ENCODE measurements at places on chromosomes 2 and 18.
A peak's percentile ranks its signal among the peaks of the same experiment; 100 is the strongest.

- no peak for DNase-seq
These were observed 98.6 kb downstream of the KCNS3 start for GRCh38 chr2:17976871-17977746.

DNA sequence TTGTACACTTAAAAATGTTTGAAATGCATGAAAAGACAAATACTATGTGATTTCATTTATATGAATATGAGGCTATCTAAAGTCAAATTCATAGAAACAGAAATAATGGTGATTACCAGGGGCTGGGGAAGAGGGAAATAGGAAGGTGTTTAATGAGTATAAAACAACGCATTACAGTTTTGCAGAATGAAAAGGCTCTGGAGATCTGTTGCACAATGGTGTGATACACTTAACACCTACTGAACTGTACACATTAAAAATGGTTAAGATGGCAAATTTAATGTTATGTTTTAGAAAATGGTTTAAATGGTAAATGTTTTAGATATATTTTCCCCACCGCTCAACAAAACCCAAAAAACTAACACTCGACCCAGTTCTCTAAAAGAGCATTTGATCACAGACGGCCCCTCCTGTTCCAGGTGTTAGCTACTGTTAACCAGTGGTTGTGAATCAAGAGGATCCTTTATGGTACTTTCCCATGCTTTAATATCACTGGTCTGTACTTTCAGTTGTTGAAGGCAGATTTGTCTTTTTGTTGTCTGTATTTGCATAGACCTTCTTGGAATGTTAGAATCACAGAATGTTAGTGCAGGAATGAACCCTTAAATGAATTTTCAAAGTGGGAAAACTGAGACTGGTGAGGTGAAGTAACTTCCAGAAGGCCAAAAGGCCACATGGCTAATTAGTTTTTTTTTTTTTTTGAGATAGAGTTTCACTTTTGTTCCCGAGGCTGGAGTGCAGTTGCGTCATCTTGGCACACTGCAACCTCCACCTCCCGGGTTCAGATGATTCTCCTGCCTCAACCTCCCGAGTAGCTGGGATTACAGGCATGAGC is 10.2 kb downstream of the RAB10 start:
- no peak for DNase-seq

DNA sequence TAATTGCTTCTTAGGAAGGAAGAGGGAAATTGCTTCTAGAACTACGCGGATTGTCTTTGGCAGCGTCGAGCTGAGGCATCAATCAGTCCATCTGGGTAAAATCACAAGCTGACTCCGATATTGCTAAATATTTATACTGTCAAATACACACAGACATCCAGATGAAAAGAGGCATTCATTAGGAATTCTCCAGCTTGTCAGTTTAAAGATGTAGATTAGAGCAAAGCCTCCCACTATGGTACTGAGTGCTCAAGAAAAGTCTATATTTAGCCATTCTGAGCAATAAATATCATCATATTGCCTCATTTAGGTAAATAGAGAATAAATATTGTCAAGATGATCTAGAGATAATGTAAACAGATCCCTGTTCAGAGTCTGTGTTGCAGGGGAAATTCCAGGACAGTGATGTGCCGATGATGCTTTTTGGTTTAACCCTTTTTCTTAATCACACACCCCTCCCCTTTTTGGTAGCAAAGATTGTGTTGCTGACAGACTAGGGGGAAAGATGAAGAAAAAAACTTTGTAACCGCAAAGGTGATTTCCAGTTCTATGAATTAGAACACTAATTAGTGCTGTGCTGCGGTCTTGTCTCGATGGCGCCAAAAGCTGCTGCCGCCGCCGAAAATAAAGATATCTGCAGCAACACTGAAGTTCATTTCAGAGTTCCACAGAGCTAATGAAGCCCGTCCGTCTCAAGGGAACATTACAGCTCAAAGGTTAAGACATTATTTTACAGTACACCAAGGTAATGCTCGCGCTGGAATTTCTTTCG is 171.8 kb downstream of the PTGR3 start:
- no peak for DNase-seq

GRCh38 chr2:10448576-10449485 is 704 bp upstream of the ODC1 start:
- DNase-seq = peak; percentile 94

GRCh38 chr2:151097895-151098294 is 163.8 kb downstream of the RBM43 start:
- no peak for DNase-seq

DNA sequence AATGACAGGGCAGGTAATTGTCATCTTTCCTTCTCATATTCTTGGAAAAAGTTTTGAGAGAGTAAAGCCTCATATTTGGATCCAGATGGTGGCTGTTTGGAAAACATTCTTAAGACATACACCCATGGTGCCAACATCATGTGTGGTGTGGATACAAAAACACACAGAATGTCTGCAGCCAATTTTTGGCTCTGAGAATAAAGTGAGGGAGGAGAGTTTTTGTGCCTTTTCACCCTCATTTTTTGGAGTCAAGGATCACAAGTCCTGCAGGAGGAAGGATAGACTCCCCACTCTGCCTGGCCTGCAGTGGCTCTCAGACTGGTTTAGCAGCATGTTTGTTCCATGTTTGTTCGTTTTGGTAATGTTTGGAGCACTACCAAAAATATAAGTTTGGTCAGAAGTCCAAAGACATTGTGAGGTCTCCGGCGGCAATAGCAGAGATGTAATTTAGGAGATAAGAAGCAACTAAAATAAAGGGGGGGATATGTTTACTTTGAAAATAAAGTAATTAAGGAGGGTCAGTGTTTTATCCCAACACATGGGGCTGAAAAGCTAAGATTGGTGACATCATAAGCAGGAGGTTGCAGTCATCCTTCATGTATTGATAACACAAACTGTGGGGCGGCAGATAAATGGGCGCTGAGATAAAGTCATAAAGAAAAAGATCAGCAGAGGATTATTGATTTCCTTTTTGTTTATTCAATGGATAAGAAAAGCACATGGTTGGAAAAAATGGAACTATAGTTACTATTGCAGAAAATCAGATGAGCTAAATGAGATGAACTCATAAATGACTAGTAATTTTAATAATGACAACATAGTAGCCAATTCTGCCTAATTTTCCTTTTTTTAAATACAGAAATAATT is 655 bp downstream of the NOSTRIN start:
- DNase-seq = no peak

GRCh38 chr18:6487968-6488367 is 73.3 kb upstream of the L3MBTL4 start:
- DNase-seq = no peak

DNA sequence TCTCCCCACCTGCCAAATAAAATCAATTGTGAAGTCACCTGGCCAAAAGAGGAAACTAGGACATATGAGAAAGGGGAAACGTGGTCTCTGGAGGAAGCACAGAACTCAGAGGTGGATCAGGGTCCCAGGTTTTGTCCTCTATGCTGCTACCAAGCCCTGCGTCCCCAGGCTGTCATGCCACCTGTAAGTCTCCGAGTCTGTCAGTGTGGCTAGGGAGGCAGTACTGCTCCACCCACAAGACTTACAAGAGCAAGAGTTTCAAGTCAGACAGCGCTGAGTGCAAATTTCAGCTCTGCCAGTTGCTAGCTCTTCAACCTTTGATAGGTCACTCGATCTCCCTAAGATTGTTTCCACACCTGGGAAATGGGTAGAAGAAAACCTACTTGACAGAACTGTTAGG is 98.6 kb downstream of the C1QL2 start:
- no peak for DNase-seq

GRCh38 chr18:46767217-46767616 is 10.4 kb upstream of the ST8SIA5 start:
- DNase-seq = no peak

GRCh38 chr18:9097349-9097748 is 5.2 kb upstream of the NDUFV2 start:
- DNase-seq = no peak

DNA sequence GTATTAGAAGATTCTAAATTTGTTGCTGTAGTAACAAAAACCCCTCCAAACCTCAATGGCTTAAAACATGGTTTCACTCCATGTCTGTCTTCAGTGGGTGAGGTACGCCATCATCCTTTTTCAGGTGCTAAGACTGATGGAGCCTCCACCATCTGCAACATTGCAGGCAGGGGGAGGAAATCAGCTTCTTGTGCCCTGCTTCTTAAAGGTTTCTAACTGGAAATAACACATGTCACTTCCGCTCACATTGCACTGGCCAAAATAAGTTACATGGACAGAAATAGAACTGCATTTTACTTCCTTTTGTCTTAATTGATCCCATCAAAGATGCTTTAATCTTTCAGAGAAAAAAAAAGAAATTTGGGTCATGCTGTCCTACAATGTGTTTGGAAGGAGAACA is 94.1 kb downstream of the GALNT3 start:
- no peak for DNase-seq

DNA sequence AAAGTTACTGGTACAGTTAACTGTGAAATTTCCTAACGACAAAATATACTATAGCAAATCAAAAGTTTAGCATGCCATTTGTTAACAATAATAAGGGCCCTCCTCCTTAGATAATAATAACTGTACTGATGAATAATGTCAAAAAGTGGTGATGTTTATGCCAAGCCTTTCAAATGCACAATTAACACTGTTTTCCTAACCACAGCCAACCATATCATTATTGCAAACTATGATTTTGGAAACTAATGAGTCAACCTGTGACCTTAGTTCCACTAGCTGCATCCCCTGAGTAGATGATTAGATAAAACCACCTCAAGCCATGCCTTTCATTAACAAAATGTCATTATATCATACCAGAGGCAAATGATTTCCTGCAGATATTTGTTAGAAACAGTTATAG is 25.1 kb upstream of the GPR75 start:
- no peak for DNase-seq

GRCh38 chr18:48053881-48054816 is 123.7 kb upstream of the SMAD2 start:
- DNase-seq = no peak

GRCh38 chr2:3447789-3448317 is 68.4 kb downstream of the TRAPPC12 start:
- DNase-seq = no peak

GRCh38 chr2:23219666-23220065 is 165.3 kb upstream of the KLHL29 start:
- DNase-seq = no peak

DNA sequence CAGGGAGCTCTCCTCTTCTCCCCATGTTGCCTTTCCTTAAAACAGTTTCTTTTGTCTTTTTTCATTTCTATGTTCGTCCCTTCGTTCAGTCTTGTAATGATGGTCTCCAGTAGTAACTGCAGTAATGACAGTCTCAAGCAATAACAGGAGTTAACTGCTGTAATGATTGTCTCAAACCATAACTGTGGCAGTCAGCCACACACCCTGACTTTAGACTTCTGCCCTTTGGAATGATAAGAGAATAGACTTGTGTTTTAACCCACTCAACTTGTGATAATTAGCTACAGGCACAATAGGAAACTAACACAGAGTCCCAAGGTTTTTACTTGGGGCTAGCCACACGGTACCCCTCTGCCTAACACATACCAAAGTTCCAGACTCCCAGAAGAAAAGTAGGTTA is 12.1 kb downstream of the TMEM131 start:
- DNase-seq = no peak

DNA sequence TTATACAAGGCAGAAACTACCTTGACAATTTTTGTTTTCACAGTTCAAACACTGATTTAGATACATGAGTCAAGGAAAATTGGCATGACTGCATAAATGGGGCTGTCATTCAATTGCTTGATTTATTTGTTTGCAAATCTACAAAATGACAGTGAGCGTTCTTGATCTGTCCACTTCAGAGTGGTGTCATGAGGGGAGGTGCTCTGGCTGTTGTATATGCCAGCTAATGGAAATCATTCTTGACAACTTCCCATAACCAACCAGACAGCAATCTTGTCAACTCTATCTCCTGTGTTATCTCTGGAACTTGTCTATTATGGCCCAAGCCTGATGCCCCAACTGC is 120.6 kb upstream of the UGP2 start:
- no peak for DNase-seq

GRCh38 chr18:52991246-52991645 is 651.2 kb downstream of the DCC start:
- DNase-seq = no peak

DNA sequence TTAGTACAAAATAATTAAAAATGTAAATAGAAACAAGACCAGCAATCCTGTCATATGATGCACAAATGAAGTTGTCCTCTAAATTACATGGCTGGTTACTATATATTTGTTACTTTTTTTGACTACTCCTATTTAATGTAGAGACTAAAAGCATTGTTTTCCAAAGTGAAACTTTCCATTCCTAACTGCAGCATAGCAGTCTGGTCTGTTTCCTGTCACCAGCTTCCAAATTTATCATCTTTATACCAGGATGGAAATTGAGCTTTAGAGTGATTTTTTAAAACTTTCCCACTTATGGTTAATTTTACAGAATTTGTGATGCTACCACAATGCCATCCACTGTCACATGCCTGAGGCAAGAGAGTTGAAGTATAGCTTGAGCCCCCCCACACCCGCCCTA is 33.5 kb upstream of the RAB27B start:
- no peak for DNase-seq

GRCh38 chr2:6845312-6845711 is 20.4 kb downstream of the CMPK2 start:
- no peak for DNase-seq

GRCh38 chr2:62074233-62074632 is 121.7 kb upstream of the B3GNT2 start:
- DNase-seq = no peak

DNA sequence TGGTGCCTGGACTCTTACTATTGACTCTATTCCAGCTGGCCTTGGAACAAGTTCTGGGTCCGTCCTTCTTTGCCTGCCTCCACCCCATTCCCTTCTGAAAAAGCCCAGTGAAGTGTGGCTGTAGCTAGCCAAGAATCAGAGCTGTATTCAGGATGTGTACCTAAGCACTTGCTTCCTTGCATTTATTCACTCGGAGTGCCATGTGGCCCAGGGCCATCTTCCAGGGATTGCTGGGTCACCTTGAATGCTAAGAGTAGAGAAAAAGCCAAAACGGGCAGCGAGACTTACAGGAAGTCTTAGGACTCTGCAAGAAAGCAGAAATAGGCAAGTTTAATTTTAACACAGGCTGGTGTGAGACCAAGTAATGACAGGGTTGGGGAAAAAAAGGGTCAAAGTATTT is 4.1 kb downstream of the ITGA6 start:
- no peak for DNase-seq
